ENCODE measurements at places on chromosomes 3 and 15.
A peak's percentile ranks its signal among the peaks of the same experiment; 100 is the strongest.

GRCh38 chr3:140052771-140053702 is 118.1 kb downstream of the CLSTN2 start:
- no peak for DNase-seq

DNA sequence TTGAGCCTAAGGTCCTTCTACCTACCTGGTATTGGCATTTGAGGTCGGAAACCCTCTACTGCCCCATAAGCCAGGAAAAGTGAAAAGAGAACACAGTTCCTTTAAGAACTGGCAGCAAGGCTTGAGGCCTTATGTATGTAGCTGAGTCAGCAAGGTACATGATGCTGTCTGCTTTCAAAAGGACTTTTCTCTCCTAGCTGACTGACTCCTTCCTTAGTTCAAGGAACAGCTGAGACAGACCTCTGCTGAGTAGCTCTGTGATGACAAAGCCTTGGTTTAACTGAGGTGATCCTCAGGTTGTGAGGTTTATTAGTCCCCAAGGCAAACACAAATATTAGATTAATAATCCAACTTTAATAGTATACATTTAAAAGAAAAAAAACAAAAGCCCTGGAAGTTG is 45.8 kb downstream of the ADPGK start:
- DNase-seq = no peak

GRCh38 chr15:66849746-66850077 is 147.7 kb downstream of the SMAD6 start:
- no peak for DNase-seq

DNA sequence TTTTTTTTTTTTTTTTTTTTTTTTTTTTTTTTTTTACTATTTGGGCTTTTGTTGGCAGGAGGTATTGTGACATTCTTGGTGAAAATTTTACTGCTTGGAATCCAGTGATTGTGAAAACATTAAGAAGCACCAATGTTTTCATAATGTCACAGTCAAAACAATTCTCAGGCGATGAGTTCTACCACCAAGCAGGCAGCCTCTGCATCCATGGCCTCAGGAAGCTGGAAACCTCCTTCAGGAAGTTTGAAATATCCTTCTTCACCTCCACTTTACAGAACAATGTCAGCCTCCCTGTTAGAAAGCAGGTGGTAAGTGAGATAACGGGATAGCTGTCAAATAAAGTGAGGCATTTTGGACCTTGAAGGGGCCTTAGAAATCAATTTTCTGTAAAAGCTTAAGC is 98.3 kb downstream of the MEX3B start:
- no peak for DNase-seq

- no peak for DNase-seq
These were observed 31.4 kb downstream of the AP4E1 start for GRCh38 chr15:50939911-50940310.

GRCh38 chr3:118472586-118472985 is 562.1 kb downstream of the IGSF11 start:
- no peak for DNase-seq

- no peak for DNase-seq
These were observed 33.2 kb downstream of the BMF start for GRCh38 chr15:40075298-40076044.

GRCh38 chr15:47955021-47955420 is 165.8 kb upstream of the SLC24A5 start:
- DNase-seq = no peak

- no peak for DNase-seq
These were observed 9.6 kb downstream of the LRRK1 start for GRCh38 chr15:100928632-100929280.

GRCh38 chr3:137709011-137709601 is 55.0 kb upstream of the SOX14 start:
- no peak for DNase-seq

- no peak for DNase-seq
These were observed 5.1 kb downstream of the PRC1 start for GRCh38 chr15:90989040-90989768.

GRCh38 chr15:45157974-45158373 is 28.2 kb downstream of the DUOX1 start:
- peak; percentile 76 for DNase-seq

GRCh38 chr3:45026038-45026437 is at the start of gene CLEC3B:
TSS of gene CLEC3B (plus strand) at chr3:45026303. CDS start at chr3:45026363, 60 bp downstream.
- DNase-seq = no peak

GRCh38 chr3:49906073-49906743 is 2.5 kb upstream of the MST1R start:
- no peak for DNase-seq

- no peak for DNase-seq
These were observed 55.4 kb downstream of the CCDC54 start for GRCh38 chr3:107432646-107433045.

DNA sequence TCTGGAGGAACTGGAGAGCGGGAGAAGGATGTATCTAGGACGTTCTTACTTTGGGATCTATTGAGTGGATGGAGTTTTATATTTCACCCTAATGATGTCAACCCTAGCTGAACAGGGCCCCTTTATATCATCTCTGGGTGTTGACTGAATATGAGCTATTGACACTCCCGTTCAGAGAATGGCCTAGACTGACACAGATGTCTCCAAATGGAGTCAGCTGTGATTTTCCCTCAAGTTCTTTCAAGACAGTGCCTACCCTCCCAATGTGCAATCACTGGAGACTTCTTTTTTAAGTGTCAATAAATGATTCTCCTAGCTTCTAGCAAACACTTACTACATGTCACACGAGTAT is 63.8 kb downstream of the FRMD4B start:
- DNase-seq = no peak

DNA sequence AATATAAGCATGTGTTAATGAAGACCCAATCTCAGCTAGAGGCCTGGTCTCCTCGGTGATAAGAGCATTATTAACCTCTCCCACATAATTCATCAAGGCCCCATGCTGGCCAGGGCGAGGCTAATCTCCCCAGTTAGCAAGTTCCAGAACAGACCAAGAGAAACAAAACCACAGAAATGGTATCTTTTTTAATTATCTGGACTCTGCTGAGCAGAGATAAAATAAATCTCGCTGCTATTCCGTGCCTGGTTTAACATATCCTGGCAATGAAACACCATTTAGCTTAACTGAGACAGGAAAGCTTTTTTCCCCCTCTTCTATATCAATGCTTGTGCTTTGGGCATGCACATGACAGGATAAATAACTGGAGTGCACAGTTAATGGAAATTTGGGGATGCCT is 72.5 kb upstream of the ARHGEF3 start:
- no peak for DNase-seq

GRCh38 chr3:127069814-127070440 is 87.0 kb downstream of the PLXNA1 start:
- peak; percentile 38 for DNase-seq

DNA sequence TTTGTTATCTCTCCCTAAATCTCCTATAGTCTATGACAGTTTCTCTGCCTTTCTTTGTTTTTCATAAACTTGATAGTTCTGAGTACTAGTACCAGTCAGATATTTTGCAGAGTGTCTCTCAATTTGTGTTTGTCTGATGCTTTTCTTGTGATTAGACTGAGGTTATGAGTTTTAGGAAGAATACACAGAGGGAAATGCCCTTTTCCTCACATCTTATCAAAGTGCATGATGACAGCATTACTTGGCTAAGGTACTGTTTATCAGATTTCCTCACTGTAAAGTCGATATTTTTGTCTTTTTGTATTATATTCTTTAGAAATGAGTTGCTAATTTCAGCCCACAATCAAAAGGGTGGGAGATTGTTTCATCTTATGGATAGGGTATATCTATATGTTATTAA is 45.6 kb downstream of the GLCE start:
- DNase-seq = no peak
